Naive thymus-derived CD8-positive, alpha-beta T cell (primary cell): ENCODE measurements at places on chromosomes 2 and 18. TPM values are rescaled to one million over a fixed set of nuclear protein-coding genes. Genes with fewer than 3 reads are reported as not detected.

GRCh38 chr2:42488297-42488696 lies 5.5 kb downstream of the KCNG3 start:
- H3K36me3 ChIP-seq, result no peaks in the 10 kb centered on the region
- no peaks in the 10 kb centered on the region for H3K27me3 ChIP-seq
- H3K27ac ChIP-seq, result no peak overlapping the region
- no peak for DNase-seq

COL6A3 gene
- 4.1 TPM for total RNA-seq

DNA sequence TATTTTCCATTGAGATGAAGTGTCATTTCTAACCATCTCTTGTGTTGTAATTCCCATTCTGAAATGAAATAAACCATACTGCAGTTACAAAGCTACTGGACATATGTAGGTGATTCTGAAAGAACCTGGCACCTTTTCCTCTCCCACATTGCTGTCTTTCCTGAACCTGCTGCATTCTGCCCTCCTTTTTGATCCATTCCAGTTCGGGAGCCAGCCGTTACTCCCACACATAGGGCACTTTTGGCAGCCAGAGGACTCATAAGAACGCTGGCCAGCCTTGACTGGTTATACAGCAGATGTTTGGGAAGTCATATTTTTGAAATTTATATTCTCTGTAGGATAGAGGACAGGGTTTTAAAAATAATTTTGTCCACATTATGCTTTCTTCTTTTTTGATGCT lies 369.8 kb upstream of the CDH7 start:
- H3K27ac ChIP-seq, result no peak overlapping the region
- no peak overlapping the region for H3K4me3 ChIP-seq
- H3K27me3 ChIP-seq, result no peaks in the 10 kb centered on the region
- H3K36me3 ChIP-seq, result no peaks in the 10 kb centered on the region
- DNase-seq, result no peak
- H3K4me1 ChIP-seq, result no peaks in the 10 kb centered on the region

ACVR1C gene
- total RNA-seq, result 3.3 TPM

TDRD15 gene
- not detected for total RNA-seq

TUBA3E gene
- not detected for total RNA-seq

DNA sequence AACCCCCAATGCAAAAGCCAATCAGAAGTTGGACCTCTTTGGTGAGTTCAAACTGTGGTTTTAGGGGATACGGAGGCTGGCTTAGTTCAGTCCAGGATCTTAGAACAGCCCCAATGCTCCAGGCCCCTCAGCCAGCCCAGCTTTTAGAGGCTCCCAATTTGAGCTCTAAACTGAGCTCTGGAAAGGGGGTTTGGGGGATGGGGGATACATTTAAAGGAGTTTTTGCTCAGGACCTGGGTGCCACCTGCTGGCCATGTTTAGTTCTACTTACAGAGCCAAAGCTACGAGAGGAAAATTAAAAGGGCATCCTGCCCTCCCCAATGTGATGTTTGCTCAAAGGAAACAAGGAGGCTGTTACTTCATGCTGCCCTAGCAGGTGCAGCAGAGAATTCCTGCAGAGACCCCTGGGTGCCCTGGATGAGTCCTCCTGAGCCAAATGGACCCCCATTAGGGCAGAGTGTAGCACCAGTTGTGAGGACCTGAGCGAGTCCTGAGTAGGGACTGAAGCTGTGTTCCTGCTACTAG lies 15.9 kb upstream of the TMEM214 start:
- no peaks in the 10 kb centered on the region for H3K27me3 ChIP-seq
- no peak for DNase-seq
- no peak overlapping the region for H3K27ac ChIP-seq
- H3K4me3 ChIP-seq, result no peak overlapping the region
- H3K36me3 ChIP-seq, result no peaks in the 10 kb centered on the region
- no peaks in the 10 kb centered on the region for H3K4me1 ChIP-seq

GRCh38 chr2:178819992-178820391 lies 12.8 kb upstream of the TTN start:
- peaks cover 30% of the 10 kb centered on the region for H3K36me3 ChIP-seq
- H3K27ac ChIP-seq, result peak overlapping the region; percentile 89

DNA sequence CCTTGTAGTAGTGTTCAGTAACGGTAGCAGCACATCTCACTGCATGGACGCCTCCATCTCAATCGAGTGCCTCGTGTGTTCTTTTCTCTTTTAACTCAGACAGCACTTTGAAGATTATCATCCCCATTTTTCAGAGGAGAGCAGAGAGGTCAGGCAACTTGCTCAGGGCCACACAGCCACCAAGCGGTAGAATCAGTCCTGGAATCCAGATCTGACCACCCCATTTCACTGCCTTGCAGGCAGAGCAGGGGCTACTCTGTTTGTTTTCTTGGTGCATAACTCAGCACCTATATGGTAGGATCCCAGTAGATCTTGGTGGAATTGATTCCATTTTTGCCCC lies 129.5 kb downstream of the SMAD7 start:
- H3K4me1 ChIP-seq, result peaks cover 19% of the 10 kb centered on the region
- DNase-seq, result no peak
- no peaks in the 10 kb centered on the region for H3K27me3 ChIP-seq

DNA sequence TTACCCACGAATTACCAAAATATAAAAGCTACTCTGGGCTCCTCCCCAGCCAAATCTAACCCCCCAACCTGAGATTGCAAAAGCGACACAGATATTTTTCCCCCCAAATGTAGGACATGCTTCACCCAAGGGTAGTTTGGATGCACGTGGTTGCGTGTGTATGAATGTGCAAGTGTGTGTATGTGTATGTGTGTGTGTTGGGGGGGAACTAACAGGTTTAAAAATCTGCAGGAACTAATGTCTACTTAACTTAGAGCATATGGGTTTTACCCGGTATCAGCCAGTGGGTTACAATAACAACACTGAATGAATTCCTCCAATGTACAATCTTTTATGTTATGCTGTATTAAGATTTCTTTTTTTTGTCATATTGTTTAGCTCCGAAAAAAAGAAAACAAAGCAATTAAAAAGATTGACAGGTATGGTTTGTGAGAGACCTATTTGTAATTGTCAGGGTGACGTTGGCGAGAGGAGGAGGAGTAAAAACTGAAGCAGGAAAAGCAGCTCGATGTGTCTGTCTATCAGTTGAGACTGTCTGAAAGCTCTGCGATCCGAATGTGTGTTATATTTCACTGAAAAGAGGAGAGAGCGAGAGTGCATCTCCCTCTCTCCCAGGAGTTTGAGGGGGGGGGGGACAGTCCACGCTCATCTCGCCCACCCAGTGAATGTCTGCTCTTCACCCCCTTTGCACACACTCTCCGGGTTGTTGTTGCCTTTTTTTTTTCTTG lies at the start of gene TSHZ1:
Gene TSHZ1 (plus strand): TSS at position 524 of the 728 bp plus-strand sequence. CDS start 1,080 bp downstream, outside the sequence.
- H3K36me3 ChIP-seq, result no peaks in the 10 kb centered on the region
- peaks cover 40% of the 10 kb centered on the region for H3K4me1 ChIP-seq
- no peaks in the 10 kb centered on the region for H3K27me3 ChIP-seq
- peak; percentile 60 for DNase-seq
- peak within 1 kb of the TSS; percentile 96 for H3K4me3 ChIP-seq
- peak within 1 kb of the TSS; percentile 94 for H3K27ac ChIP-seq

GRCh38 chr2:236369661-236370062 lies 105.5 kb upstream of the ASB18 start:
- no peak overlapping the region for H3K27ac ChIP-seq
- no peak overlapping the region for H3K4me3 ChIP-seq
- H3K4me1 ChIP-seq, result peaks cover 44% of the 10 kb centered on the region
- peaks cover 43% of the 10 kb centered on the region for H3K27me3 ChIP-seq
- DNase-seq, result no peak

DNA sequence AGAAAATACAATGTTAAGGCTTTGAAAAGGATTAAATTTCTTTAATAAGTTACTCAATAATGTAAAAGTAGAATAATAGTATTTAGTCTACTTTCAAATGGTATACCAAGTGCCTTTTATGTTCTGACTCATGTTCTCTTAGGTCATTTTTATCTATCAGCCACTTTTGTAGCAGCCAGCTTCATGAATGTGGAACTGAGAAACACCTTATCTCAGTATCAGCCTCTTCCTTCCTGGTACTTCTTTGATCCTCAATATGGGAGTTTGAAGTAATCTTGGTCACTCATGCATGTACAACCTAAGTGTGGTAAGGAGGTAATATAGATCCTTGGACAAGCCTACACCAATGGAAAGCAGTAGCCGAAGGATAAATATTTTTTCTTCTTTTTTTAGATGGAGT lies 180.4 kb upstream of the NRXN1 start:
- no peak for DNase-seq
- no peak overlapping the region for H3K4me3 ChIP-seq

NCK2 gene
- 124 TPM for total RNA-seq

- no peaks in the 10 kb centered on the region for H3K4me1 ChIP-seq
- no peaks in the 10 kb centered on the region for H3K36me3 ChIP-seq
- H3K27me3 ChIP-seq, result peaks cover 18% of the 10 kb centered on the region
- H3K27ac ChIP-seq, result no peak overlapping the region
These were observed 73.3 kb upstream of the YPEL5 start for GRCh38 chr2:30073523-30073922.

DNA sequence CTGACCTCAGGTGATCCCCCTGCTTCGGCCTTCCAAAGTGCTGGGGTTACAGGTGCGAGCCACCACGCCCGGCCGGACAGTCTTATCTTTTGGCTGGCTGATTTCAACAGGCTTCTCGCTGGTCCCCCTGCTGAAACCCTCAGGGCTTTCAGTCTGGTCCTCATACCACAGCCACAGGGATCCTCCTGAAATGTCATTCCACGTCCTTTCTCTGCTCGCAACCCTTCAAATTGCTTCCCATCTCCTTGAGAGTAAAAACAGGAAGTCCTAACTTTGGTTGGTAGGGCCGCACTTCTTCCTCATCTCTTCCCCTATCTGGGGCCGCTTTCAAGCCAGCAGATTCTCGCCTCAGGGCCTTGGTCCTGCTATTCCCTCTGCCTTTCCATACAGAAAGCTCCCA lies 1.4 kb upstream of the CAB39 start:
- DNase-seq, result no peak
- H3K4me3 ChIP-seq, result peak overlapping the region; percentile 41
- peaks cover 24% of the 10 kb centered on the region for H3K4me1 ChIP-seq
- H3K36me3 ChIP-seq, result peaks cover 7% of the 10 kb centered on the region
- no peaks in the 10 kb centered on the region for H3K27me3 ChIP-seq
- H3K27ac ChIP-seq, result no peak overlapping the region

DNA sequence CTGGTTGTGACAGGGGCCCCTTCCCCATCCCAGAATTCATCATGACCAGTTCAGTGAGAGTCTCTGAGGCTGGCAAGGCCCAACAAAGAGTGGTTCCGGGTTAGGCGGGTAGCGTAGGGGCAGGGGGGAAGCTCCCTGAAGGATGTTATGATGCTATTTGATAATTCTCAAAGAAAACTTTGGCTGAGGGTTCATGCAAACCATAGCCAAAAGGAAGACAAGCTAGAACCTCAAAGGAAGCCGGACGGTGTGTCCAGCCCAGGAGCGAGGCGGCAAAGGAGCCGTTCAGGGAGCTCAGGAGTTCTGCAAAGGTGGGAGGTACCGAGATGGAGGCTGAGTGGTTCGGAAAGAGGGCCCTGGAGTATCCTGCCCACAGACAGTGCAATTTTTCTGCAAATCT lies 226.8 kb upstream of the RAB6C start:
- H3K27ac ChIP-seq, result no peak overlapping the region
- no peaks in the 10 kb centered on the region for H3K4me1 ChIP-seq
- peaks cover 10% of the 10 kb centered on the region for H3K27me3 ChIP-seq
- DNase-seq, result no peak
- H3K4me3 ChIP-seq, result no peak overlapping the region
- no peaks in the 10 kb centered on the region for H3K36me3 ChIP-seq

DNA sequence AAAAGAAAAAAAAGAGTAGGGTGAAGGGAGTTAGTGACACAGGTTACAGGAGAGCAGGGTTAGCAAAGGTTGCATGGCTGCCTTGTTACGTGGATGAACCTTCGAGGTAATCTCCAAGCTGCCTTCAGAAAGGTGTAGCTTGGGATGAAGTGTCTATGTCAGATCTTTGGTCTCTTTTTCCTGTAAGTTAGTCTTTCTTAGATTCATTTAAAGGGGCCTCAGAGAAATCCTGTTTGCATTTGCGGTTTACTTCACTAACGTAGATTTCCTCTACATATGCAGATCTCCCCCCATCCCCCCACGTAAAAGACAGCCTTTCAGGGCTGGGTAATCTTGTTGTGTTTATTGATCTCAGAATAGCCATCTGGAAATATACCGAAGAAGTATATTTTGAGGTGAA lies 83.7 kb downstream of the MTA3 start:
- peaks cover 5% of the 10 kb centered on the region for H3K36me3 ChIP-seq
- peak overlapping the region; percentile 98 for H3K27ac ChIP-seq
- peaks cover 68% of the 10 kb centered on the region for H3K4me1 ChIP-seq
- H3K4me3 ChIP-seq, result peak overlapping the region; percentile 83
- peak; percentile 81 for DNase-seq
- H3K27me3 ChIP-seq, result no peaks in the 10 kb centered on the region

- H3K4me1 ChIP-seq, result no peaks in the 10 kb centered on the region
- no peaks in the 10 kb centered on the region for H3K27me3 ChIP-seq
- no peak for DNase-seq
- H3K36me3 ChIP-seq, result no peaks in the 10 kb centered on the region
- H3K4me3 ChIP-seq, result no peak overlapping the region
These were observed 410.1 kb upstream of the TCF4 start for GRCh38 chr18:55998071-55998522.

GRCh38 chr2:231677632-231678104 lies 30.7 kb upstream of the PTMA start:
- peak overlapping the region; percentile 2 for H3K4me3 ChIP-seq
- H3K4me1 ChIP-seq, result peaks cover 11% of the 10 kb centered on the region

DNA sequence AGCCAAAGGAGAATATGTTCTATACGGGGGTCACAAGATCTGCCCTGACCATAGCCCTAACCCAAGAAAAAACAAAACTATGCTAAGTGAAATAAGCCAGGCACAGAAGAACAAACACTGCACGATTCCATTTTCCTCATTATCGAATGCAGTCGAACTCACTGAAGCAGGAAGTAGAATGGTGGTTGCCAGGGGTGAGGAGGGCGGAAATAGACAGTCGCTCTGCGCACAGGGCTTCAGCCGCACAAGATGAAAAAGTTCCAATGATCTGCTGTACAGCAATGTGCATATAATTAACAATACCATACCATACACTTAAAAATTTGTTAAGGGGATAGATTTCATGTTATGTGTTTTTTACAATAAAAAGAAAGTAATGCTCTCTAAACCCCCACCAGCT lies 257.7 kb downstream of the TXNL1 start:
- H3K27ac ChIP-seq, result no peak overlapping the region
- no peak for DNase-seq
- no peak overlapping the region for H3K4me3 ChIP-seq

XDH gene
- total RNA-seq, result not detected
